ENCODE measurements at places on chromosomes 11 and 22.

DNA sequence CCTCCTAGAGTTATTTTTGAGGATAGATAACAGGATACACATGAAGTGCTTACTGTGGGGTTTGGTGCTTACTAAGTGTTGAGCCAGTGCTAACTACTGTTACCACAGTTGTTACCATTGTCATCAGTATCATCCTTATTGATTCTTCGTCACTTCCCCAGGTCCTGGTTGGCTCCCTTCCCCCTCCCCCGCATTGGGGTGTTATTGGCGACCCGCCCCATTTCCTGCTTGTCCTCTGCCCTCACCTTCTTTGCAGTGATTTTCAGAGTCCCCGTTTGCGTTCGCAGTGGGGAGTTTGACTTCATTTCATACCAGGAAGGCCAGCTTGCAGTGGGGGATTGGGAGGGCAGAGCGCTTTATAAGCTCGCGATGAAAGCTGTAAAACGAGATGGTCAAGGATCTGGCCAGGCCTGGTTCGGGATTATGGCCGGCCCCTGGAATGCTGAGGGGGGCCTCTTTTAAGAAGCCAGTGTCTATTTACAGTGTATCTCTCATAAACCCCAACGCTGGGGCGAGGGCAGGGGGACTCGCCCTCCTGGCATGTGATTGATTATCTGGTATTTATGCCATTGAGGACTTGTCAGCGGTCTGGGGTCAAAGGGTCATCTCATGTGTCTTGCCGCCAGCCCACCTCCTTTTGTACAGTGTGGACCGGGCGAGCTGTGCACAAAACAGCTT is 84.6 kb upstream of the NNMT start:
- no peak for DNase-seq

DNA sequence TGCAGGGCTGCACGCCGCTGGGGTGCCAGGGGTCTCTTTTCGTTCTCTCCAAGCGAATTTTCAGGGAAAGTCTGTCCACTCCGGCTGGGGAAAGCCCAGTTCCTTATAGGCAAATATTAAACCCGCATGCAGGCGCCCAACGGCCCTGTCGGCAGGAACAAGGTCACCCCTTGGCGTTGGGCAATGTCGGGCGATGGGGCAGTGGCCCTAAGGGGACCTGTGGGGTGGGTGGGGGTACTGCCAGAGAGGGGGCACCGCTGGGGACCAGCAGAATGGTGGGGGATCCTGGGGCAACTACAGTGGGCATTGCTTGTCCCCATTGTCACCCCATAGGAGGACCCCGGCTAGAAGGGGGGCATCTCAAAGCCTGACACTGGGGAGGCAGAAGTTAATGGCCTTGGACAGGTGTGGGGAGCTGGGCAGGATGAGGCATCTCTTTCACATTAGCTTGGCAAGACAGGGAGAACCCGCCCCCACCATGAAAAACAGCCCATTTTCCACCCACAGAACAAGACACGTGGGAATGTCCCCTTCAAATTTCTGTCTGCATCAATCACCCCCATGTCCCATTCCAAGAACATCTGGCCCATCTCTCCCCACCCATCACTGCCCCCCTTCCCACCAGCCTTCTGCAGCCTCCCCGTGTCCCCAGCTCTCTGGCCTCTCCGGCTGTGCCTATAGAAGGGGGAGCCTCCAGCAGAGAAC is 5.5 kb upstream of the IGF2 start:
- DNase-seq = no peak

- no peak for DNase-seq
Measured at GRCh38 chr11:31977343-31977742, 113.5 kb upstream of the RCN1 start.

DNA sequence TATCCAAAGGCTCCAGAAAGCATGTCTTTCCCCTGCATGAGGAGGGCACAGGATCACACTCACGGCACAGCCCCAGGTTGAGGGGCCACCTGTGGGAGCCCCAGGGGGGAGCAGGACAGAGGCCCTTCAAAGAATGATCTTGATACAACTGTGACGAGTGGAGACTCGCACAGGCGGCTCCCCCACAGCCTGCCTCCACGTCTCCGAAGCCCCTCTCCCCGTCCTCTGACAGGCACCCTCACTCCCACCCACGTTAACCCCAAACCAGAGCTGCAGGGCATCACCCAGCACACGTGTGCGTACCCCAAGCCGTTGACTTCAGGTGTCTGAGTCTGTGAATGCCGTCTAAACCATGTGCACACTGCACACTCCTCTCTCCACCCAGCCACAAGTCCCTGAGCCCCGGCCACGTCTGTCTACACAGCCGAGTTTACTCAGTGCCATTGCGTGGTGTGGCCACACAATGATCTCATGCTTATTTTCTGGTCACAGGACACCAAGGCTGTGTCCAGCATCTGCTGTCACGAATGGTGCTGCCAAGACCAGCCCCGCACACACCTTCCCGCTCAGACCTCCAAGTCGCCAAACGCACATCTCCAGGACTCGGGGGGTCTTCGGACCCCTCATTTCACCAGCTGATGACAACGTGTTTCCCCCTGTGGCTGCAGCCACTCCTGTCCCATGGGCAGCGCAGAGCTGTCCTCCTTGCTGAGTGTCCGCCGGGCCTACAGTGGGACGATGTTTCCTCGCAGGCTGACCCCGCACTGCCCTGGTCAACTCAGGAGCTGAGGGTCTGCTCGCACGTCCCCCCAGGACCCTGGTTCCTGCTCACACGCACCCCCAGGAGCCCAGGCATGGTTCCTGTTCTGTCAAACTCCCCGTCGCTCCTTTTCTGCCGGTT is 251.2 kb downstream of the BRD1 start:
- no peak for DNase-seq
